Fibroblast of the aortic adventitia (primary cell): ENCODE measurements at places on chromosomes 7 and 10. TPM values are rescaled to one million over a fixed set of nuclear protein-coding genes. Genes with fewer than 3 reads are reported as not detected.

The SHH gene
- 0.36 TPM in 1 of 2 replicates, not detected in the other for total RNA-seq

The KIF5B gene
- total RNA-seq: 132 and 169 TPM in 2 replicates

The FFAR4 gene
- not detected in 2 replicates for total RNA-seq

- DNase-seq: peak; percentile 73
Observed at GRCh38 chr7:18936265-18936664, 181.2 kb downstream of the TWIST1 start.

- no peak for DNase-seq
Observed at GRCh38 chr10:34906067-34906965, 91.2 kb upstream of the PARD3 start.

DNA sequence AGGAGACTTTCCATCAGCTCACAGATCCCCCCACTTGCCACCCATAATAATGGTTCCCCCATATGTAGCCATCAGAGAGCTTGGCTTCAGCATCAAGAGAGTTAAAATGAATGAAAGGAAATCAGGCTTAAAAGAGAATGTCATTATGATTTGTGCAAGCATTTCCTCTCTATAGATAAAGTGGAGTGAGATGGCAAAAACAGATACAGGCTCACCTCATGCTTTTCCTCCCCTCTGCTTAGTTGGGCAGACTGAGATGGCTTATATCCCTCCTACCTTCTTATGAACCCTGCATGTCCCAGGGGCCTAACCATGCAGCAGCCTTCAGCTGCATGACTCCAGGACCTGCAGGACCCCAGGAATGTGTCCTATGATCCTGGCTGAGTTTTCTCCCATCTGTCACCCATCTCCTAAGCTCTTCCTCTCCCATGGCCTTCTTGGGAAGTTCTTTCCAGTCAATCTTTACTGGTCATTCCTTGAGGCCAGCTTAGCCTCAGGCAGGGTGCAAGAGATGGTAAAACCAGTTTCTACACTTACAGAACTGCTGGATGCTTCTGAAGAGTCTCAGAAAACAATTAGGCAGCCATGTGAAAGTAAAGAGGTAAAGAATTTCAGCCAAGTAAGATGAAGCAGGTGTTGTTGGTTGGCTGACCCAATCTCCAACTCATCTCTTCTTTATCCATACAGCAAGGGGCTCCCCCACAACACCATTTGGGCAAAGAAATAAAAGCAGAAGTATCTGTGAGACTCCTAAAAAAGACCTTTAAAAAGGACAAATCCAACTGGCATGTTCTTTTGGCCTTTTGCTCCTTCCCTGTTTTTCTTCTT is 159.7 kb downstream of the RTKN2 start:
- DNase-seq: no peak

DNA sequence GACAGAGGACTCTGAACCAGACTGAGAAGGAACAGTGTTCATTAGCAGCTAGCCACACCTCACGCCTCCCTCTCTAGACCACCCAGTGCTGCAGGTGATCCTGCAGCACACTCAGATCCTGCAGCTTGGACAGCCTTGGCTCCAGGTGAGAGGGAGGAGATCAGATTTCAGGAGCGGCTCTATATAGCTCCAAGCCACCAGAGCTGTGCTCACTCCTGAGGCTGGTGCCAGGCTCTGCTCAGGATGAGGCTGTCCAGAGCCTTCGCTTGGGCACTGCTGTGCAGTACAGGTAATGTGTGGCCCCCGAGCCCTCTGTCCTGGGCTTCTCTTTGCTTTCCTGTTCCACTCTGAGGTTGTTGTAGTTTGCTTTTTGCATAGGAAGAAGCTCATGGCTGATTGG is 42.4 kb downstream of the C10orf120 start:
- DNase-seq: no peak
